Motor neuron (in vitro differentiated cells): ENCODE measurements at places on chromosomes 12 and 14. TPM values are rescaled to one million over a fixed set of nuclear protein-coding genes. Genes with fewer than 3 reads are reported as not detected.

GRCh38 chr14:94864387-94865195 is 94.7 kb upstream of the GSC start:
- ATAC-seq, result peak; percentile 48

PTGER2 gene
- 0.09 TPM in 1 of 2 replicates, not detected in the other for total RNA-seq

PXMP2 gene
- 34.7 and 38.1 TPM in 2 replicates for total RNA-seq

CMKLR1 gene
- 0.25 TPM in 1 of 2 replicates, not detected in the other for total RNA-seq

DTX1 gene
- total RNA-seq, result 0.87 and 2.2 TPM in 2 replicates

DNA sequence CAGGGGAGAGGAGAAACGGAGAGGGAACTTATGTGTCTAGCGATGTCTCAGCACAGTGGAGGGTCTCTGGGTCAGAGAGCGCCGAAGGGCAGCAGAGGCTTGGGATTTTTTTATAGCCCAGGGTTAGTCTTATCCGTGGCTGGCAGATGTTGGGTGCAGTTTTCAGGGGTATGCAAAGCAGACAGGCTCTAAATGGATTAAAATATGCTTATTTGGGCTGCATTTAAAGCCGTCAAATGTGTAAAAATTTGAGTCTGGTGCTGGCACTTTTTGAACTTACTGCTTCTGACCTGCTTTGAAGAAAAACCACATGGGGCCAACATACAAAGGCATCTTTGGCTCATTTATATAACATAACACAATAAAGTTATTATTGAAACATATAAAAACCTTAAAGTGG is 178.8 kb downstream of the ESR2 start:
- ATAC-seq, result no peak

PCK2 gene
- 14.0 and 14.7 TPM in 2 replicates for total RNA-seq

GRCh38 chr14:34018125-34018524 is 67.3 kb upstream of the EGLN3 start:
- ATAC-seq, result peak; percentile 52

DNA sequence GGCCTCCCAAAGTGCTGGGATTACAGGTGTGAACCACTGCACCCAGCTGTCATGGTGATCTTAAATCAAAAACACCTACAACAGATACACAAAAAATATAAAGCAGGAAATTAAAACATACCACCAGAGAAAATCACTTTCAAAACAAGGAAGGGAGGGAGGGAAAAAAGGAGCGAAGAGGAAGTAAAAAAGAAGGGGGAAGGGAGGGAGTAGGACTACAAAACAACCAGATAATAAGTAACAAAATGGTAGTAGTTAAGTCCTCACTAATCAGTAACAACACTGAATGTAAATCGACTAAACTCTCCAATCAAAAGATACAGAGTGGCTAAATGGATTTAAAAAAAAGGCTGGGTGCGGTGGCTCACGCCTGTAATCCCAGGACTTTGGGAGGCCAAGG is 89.0 kb downstream of the SH2B3 start:
- no peak for ATAC-seq

GDF3 gene
- total RNA-seq, result 0.58 TPM in 1 of 2 replicates, not detected in the other

DNA sequence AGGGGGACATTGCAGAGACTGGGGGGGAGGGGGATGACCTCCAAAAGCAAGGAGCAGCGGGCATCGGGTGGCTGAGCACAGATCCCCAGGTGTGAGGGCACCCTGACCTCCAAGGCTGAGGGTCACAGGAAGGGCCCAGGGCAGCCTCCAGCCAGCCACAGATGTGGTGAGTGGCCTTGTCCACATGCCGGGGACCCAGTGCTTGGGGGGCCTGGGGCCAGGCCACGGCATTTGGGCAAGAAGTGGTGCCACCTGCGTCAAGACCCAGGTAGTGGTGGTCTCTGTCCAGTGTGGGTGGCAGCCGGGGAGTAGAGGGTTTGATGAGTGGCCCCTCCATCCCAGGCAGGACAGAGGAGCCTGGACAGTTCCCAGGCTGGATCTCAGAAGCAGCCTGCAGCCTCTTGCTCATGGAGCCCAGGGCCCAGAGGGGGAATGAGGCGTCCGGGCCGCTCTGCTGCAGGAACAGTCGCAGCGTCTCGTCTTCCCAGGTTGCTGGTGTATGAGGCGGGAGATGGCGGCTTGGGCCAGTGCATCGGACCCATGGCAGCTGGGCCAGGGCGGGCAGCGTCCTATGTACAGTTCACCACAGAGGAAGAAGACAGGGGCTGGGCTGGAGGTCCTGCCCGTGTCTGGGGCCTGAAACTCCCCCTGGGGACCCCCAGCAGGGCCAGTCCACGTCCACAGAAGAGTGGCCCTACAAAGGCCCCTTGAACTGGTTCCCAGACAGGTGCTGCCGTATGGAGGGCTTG is 33.5 kb downstream of the CCNK start:
- no peak for ATAC-seq

DNAJC22 gene
- 0.47 and 0.92 TPM in 2 replicates for total RNA-seq

KRT83 gene
- total RNA-seq, result 0.10 TPM in 1 of 2 replicates, not detected in the other

- peak; percentile 0 for ATAC-seq
Measured at GRCh38 chr12:6555018-6555691, 687 bp downstream of the IFFO1 start.

GRCh38 chr14:26528415-26529182 is 69.2 kb downstream of the NOVA1 start:
- no peak for ATAC-seq

- ATAC-seq, result peak; percentile 51
Measured at GRCh38 chr12:71125515-71125914, 32.3 kb downstream of the TSPAN8 start.

STON2 gene
- total RNA-seq, result 24.3 and 30.0 TPM in 2 replicates

HOXC4 gene
- total RNA-seq, result 27.7 and 27.9 TPM in 2 replicates

DNA sequence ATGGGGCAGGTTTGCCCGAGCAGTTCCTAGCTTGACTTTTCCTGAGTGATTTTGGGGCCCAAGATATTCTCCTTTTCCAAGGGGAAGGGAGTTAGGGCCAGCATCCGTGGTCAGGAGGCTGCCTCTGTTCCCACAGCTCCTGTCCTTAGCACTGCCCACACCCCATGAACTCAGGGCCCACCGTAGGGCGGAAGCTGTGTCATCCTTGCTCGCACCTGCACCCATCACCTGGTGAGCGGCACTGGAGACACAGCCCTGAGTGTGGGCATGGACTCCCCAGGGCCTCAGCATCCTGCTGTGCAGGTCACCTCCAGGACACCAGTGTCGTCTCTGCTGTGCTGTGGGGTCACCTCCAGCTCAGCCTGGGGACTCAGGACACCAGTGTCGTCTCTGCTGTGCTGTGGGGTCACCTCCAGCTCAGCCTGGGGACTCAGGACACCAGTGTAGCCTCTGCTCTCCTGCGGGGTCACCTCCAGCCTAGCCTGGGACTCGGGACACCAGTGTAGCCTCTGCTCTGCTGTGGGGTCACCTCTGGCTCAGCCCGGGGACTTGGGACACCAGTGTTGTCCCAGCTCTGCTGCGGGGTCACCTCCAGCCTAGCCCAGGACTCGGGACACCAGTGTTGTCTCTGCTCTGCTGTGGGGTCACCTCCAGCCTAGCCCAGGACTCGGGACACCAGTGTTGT is 322.9 kb downstream of the ADGRD1 start:
- no peak for ATAC-seq

GRCh38 chr12:108173160-108173559 is 44.1 kb downstream of the WSCD2 start:
- ATAC-seq, result no peak

ANKRD33 gene
- not detected in 2 replicates for total RNA-seq

MYH6 gene
- 0.15 and 0.47 TPM in 2 replicates for total RNA-seq

GRCh38 chr12:46217541-46218321 is 51.1 kb downstream of the SLC38A1 start:
- no peak for ATAC-seq

- ATAC-seq, result no peak
Measured at GRCh38 chr12:85996280-85996679, 122.2 kb downstream of the NTS start.

DNA sequence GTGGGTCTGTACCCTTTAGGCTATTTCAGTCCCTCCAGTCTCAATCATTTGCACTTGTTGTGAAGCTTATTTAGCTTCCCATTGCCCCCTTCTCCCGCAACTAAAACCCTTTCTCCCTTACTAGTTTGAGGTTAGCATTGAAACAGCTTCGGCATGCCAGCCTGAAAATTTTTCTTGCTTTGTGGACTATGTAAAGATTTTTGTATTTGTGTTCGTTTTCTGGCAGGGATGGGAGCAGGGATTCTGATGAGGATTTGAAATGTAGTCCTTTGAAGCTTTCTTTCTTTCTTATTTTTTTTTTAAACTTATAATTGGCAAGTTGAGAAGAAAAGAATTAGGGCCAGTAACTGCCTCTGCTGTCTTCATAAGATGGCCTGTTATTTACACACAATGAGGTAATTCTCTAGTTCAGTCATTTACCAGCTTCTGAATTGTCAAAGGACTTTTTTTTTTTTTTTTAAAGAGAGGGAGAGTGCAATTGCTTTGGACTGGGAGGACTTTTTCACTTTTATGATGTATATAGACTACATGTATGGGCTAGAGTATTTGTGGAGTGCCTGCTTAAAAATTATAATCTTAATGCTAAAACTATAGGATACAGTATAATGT is 29.0 kb downstream of the PALS1 start:
- ATAC-seq, result peak; percentile 21

SLC17A8 gene
- 0.33 and 0.55 TPM in 2 replicates for total RNA-seq

- no peak for ATAC-seq
Measured at GRCh38 chr14:38904959-38905358, 198.1 kb downstream of the SEC23A start.

DNA sequence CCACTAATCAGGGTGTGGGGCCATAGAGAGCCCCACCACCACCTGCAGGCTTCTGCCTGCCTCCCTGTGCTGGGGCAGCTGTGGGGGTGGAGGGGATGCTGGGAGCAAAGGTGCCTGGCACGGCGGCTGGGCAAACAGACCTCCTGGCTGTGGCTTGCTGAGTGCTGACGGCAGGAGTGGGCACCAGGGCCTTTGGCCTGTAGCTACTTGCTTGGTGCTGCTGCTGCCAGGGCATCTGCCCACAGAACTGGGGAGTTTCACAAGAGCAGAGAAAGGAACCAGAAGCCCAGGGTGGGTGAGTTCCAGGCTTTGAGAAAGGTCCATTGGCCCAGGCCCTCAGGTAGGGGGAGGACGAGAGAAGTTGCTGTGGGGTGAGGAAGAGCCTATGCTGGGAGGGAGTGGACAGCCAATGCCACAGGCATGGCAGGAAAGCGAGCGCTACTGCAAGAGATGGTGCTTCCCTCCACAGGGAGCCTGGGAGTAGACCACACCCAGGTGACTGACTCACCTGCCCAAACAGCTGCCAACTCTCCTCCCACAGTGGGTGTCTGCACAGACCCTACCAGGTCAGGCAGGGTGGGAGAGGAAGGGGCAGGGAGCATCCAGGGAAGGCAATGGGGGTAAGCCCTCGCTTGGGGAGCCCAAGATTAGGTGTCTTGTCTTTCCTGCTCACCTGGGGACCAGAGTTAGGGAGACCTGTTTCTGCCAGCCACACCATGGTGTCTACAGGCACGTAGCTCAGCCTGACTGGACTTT is 39.0 kb upstream of the HDAC7 start:
- no peak for ATAC-seq

GRCh38 chr12:103751600-103751999 is 89.4 kb downstream of the NT5DC3 start:
- no peak for ATAC-seq

- ATAC-seq, result no peak
Measured at GRCh38 chr14:30657606-30658163, 35.6 kb downstream of the SCFD1 start.

- no peak for ATAC-seq
Measured at GRCh38 chr14:68177728-68178127, 358.1 kb downstream of the RAD51B start.

- ATAC-seq, result no peak
Measured at GRCh38 chr14:91693346-91693745, 38.5 kb downstream of the CATSPERB start.

SP7 gene
- total RNA-seq, result 0.68 and 1.4 TPM in 2 replicates

DNA sequence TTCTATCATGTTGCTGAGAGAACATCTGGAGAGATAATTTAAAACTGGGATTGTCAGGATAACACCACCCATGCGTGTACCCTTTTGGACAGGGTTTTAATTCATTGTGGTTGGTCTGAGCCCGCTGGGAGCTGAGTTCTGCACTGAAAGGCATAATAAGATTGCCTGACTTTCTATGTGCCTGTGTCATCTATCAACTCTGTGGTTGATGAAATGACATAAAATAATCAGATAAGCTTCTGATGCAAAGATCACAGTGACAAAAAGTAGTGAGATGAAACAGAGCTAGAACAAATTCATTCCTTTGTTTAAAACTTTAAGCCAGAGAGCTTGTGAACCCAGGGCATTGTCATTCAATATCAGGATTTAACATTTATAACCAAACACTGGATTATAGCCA is 98.7 kb downstream of the BBS10 start:
- ATAC-seq, result peak; percentile 54

GRCh38 chr12:104095289-104095688 is 31.0 kb downstream of the HCFC2 start:
- no peak for ATAC-seq

FAM90A1 gene
- total RNA-seq, result 0.76 and 1.7 TPM in 2 replicates
